ENCODE measurements at places on chromosomes 7 and 10.

DNA sequence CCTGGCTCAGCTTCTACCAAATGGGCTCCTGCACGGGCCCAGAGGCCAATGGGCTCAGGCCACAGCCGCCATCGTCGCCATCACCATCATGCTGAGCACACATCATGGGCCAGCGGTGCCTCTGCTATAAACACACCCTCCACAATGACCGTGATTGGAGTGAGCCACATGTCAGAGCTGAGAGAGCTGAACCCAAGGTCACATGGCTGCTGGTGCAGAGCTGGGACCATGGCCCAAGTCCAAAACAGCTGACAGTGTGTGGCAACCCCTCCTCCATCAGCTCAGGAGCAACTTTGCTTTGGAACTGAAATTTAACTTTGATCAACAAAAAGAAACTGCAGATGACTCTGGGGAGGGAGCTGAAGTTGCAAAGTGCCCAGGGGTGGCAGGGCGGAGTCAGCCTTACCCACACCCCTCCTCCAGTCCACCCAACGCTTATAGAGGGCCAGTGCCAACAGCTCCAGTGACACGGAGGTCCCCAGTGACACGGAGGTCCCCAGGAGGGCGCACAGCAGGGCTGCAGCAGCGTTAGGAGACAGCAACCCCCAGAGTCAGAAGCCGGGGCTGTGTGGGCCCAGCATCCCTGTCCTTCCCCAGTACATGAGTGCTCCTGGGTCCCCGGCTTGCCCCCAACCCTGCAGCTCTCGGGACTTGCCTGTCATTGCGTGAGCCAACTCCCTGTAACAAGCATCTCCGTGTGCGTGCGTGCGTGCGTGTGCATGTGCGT is 249.6 kb downstream of the ELFN1 start:
- DNase-seq, result no peak

GRCh38 chr10:34709637-34710390 is 105.3 kb downstream of the PARD3 start:
- no peak for DNase-seq

DNA sequence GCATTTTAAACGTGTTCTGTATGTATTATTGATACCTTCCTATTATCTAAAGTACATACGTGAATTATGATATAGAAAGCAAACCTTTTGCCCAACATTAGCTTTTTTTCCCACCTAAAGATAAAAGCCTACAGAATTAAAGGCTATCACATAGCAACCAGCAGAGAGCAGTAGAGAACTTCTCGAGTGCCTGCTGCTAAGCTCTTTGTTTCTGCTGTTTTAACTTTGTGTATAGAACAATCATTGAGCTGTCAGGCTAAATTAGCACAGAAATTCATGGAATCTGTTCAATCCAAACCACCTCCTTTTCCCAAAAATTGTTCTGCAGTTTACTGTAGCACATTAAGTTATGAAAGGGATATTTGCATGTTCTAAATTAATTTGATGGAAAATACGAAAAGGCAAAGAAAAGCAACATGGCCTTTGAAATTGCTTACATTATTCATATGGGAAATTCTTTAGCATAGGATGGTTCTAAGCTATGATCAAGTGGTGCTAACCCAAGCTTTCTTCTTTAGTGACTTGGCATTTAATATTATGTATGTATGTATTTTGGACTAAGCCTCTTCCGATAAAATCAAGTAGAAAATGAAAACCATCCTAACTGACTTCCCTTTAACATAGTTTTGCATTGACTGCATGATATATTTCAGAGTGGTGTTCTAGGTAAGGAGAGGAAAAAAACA is 1288.5 kb downstream of the GATA3 start:
- peak; percentile 38 for DNase-seq

GRCh38 chr10:75476569-75476968 is 45.1 kb downstream of the LRMDA start:
- DNase-seq, result no peak

- DNase-seq, result no peak
These were observed 5.6 kb upstream of the PKD1L1 start for GRCh38 chr7:47953822-47954221.

GRCh38 chr10:105253515-105254212 is 612.6 kb downstream of the SORCS3 start:
- DNase-seq, result no peak

GRCh38 chr10:13758312-13758711 is 171.5 kb downstream of the PRPF18 start:
- peak; percentile 54 for DNase-seq

GRCh38 chr10:47067949-47068940 is 157.0 kb downstream of the PTPN20 start:
- DNase-seq, result no peak

GRCh38 chr7:128068785-128069184 is 37.5 kb upstream of the LRRC4 start:
- DNase-seq, result no peak

GRCh38 chr10:70295321-70295720 is 11.5 kb upstream of the NPFFR1 start:
- no peak for DNase-seq

- DNase-seq, result no peak
These were observed 14.8 kb downstream of the FANK1 start for GRCh38 chr10:125911145-125911544.

DNA sequence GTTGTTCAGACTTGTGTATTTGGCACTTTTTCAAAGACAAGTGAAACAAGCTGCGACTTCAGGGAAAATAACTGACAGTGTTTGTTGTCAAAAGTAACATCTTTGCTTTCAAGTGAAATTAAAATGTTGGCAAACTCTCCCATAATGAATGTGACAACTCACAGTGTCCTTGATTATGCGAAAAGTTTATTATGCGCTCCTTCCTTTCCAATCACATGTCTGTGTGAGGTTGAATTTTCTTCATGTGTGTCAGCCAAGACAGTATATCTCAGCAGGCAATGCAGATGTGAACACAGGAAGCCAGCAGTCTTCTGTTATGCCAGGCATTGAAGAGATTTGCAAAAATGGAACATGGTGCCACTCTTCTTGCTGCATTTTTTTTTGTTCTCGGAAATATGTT is 28.7 kb downstream of the FBH1 start:
- DNase-seq, result no peak

DNA sequence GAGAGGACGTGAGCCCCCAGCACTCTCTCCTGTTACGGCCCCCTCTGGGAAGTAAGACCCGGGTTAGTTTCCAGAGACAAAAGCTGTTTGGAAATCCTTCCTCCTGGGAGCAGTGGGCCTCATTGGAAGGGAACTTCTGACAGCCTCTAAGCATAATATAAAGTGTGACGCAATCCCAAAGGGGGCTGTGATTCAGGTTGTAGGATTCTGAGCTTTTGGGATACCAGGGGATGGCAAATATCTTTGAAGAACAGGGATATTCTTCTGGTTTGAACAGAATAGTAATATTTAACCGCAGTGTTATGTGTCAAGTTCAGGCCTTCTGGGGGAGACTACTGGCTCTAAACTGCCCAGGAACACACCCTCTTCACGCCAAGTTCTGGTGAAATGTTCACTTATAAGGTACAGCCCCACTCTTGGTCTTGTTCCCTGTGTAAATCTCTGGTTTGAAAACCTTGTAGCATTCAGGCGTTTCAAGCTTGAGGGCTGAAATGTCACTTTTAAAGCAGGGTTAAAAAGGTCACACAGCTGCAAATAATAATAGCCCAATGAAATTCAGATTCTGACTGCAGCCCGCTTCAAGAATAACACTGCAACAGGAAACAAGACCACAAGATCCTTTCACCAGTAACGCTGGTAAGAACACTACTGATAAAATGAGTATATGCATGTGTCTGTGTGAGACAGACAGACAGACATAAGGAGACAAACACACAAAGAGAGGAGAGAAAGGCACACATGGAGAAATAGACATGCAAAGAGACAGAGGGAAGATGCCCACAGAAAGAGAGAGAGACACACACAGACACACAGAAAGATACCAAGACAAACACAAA is 69.0 kb downstream of the CREB5 start:
- DNase-seq, result peak; percentile 58

DNA sequence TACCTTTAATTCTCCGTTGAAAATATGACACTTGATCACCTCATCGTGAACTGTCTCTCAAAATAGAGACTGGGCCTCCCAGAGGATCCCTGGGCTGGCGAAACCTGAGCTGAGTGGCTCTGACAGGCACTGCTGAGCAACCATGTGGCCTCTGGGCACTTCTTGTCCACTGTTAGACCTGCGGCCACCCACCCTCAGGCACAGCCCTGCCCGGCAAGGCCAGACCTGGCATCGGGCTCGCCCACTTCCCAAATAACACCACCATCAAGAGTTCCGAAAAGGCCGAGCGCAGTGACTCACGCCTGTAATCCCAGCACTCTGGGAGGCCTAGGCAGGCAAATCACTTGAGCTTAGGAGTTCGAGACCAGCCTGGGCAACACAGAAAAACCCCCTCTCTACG is 82.5 kb downstream of the COBL start:
- no peak for DNase-seq

GRCh38 chr7:151518105-151518946 is 1.4 kb downstream of the RHEB start:
- DNase-seq, result peak; percentile 51

- no peak for DNase-seq
These were observed 141.2 kb downstream of the ADAM22 start for GRCh38 chr7:88075216-88075615.

DNA sequence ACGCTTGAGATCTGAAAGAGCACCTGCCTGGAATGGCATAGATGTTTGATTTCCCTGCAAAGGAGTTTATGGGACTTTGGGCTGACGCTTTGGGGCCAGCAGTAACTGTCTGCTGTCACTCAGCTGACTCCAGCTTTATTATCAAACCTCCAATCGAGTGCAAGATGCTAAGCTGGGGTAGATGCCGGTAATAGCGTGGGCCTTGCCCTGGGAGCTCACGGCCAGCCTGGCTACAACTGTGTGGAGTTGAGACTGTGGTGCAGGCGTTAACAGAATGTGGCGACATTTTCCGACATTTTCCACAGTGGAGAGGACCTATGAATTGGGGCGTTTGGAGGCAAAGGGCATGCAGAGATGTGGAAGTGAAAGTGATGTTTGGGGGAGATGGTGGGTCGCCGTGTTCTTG is 1.3 kb downstream of the CHST12 start:
- DNase-seq, result no peak

DNA sequence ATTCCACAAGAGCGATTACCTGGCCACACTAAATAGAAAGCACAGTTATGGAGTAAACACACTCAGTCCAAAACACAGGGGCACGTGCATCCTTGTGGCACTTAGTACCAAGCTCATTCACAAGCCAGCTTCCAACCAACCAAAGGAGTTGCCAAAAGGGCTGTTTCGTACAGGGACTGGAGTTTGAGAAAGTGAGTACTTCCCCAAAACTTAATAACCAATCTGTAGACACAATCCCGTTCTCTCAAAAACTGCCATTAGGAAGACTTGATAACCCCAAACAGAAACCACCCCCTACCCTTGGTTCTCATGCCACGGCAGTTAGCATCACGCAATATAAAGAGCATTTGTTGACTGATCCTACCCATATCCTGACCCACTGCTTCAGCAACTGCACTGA is 166.2 kb upstream of the ASAH2 start:
- peak; percentile 20 for DNase-seq

DNA sequence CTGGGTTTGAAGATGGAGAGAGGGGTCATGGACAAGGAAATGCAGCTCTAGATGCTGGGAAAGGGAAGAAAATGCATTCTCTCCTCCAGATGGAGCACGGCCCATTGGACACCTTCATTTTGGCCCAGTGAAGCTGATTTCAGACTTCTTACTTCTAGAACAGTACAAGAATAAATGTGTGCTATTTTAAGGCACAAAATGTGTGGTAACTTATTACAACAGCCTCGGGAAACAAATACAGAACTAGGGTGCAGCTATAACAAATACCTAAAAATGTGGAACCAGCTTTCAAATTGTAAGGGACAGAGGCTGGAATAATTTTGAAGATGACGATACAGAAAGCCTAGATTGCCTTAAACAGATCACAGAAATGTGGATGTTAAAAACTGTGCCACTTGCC is 54.1 kb downstream of the CYTH3 start:
- no peak for DNase-seq

DNA sequence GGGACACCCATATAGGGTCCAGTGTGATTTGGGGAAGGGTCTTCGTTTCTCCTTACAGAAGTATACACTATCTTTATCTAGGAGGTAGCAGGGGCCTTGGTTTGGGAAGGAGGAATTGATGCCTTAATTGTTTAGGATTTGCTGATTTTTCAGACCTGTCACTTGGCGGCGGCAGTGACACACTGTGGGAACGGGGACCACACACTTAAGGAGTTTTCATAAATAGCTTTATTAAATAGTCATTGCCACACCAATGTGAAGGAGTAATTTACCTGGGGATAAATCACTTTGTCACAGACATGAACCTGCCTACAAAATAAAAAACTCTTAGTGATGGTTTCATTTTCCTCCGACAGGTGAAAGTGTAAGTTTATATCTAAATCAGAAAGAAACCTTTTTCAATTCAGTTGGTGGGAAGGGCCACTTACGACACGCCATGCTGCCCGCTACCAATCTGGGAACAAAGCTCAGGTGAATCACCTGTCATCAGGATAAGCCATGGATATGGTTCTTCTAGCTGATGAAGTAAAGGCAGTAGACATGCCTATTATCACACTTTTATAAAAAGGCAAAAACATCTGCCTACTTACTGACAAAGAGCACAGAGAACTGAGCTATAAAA is 12.3 kb upstream of the ENO4 start:
- no peak for DNase-seq

DNA sequence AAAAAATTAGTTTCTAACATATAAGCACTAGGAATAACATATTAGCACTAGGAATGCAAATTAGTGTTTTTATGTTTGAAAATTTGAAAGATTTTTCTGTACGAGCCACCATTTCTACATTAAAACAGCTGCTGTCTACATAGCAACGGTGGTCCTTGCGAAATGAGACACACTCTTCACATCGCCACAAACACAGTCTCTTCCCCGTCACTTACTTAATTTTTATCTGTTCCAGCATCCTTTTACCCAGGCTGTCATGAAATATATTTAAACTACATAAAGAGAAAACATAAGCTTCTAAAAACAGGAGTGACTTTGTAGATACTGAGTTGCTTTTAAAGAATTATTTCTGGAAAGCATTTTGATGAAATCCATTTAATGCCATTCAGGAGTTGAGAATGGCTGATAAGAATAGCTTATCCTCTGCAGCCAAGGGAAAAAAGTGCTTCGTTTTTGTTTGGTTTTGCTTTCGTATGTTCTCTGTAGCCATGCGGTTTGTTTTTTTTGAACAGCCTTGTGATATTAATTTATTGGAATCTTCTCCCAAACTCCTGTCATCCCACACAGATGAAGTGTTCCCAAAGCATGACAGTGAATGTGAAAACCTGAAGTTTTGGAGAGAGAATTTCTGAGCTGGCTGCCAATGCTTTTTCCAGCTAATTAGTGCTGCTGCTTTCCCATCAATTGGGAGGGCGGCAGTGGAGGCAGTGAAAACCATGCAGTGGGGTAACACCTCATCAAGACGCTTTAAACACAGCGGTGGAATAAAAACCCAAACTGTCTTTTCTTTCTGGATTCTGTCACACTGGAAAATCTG is 603.7 kb upstream of the ADARB2 start:
- DNase-seq, result no peak

GRCh38 chr7:48617993-48618392 is 306.4 kb upstream of the CDC14C start:
- DNase-seq, result no peak

DNA sequence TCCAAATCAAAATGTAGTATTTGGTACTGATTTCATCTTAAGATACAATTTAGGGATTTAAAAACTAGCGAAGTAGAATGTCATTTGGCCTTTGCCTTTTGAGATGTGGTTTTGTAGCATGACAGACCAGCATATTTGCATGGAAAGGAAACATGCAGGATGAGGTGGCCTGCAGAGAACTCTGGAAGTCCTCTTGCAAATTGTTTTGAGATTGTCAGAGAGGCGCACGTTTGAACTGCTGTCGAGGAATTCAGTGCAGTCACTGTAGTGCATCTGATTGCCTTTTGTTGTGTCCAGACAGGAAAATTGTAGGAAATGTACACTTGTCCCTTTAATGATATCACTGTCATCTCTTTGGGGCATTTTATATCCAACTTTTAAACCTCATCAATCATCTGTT is 136.7 kb downstream of the CELF2 start:
- DNase-seq, result no peak

All from amniotic epithelial cell (primary cell).